Amniotic epithelial cell (primary cell): ENCODE measurements at places on chromosomes 11 and 22.

GRCh38 chr22:40620464-40621046 is 16.0 kb downstream of the MRTFA start:
- DNase-seq, result peak; percentile 78

DNA sequence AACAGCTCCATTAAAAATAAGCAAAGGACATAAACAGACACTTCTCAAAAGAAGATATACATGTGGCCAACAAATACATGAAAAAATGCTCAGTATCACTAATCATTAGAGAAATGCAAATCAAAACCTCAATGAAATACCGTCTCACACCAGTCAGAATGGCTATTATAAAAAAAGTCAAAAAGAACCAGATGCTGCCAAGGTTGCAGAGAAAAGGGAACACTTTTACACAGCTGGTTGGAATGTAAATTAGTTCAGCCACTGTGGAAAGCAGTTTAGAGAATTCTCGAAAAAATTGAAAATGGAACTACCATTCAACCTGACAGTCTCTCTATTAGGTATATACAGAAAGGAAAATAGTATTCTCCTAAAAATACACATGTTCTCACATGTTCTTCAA is 102.4 kb upstream of the FIBIN start:
- no peak for DNase-seq

GRCh38 chr11:88886796-88887195 is 179.0 kb downstream of the GRM5 start:
- peak; percentile 17 for DNase-seq

DNA sequence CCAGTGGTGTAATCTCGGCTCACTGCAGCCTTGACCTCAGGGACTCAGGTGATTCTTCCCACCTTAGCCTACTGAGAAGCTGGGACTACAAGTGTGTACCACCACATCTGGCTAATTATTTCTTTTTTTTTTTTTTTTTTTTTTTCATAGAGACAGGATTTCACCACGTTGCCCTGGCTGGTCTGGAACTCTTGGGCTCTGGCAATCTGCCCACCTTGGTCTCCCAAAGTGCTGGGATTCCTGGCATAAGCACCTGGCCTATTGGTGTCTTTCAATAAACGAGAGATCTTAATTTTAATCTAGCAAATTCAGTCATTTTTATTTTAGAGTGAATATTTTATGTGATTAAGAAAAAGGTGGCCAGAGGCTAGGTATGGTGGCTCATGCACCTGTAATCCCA is 40.1 kb downstream of the DGCR2 start:
- DNase-seq, result no peak

GRCh38 chr11:86990515-86990914 is 35.3 kb upstream of the FZD4 start:
- DNase-seq, result peak; percentile 82

- peak; percentile 24 for DNase-seq
These were observed 42.0 kb upstream of the HORMAD2 start for GRCh38 chr22:30038219-30038618.

DNA sequence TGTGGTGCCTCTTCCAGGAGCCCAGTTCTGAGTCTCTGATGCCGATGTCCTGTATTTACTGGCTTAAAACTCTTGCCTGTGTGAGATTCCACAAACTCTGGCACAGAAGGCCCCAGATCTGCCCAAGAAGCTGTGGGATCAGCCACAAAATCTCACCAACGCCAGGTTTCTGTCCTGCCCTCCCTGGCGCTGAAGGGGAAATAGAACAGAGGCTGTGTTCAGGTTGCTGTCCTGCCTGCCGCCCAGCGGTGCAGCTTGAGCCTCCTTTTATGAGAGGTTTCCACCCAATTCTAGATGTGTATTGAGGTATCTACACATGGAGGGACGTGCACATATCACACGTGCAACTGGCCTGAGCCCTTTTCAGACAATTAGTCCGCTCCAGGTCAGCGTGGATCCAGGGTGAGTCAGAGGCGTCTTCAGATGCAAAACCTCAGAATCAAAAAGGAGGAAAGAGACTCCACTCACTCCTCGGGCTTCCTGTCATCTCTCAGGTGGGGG is 2.2 kb downstream of the TMEM80 start:
- peak; percentile 75 for DNase-seq

DNA sequence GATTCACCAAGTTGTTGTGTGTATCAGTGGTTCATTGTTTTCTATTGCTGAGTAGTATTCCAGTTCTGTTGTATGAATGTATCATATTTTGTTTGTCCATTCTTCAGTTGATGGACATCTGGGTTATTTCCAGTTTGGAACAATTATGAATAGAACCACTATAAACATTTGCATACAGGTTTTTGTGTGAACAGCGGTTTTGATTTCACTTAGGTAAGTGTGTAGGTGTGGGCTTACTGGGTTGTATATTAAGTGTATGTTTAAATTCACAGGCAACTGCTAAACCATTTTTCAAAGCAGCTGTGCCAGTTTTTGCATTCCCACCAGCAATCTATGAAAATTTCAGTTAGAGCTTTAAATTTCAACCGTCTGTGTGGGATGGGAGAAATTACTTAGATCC is 217.8 kb downstream of the NELL1 start:
- no peak for DNase-seq

- DNase-seq, result no peak
These were observed 67.5 kb upstream of the NNMT start for GRCh38 chr11:114228435-114229411.

GRCh38 chr11:105935791-105936190 is 86.2 kb downstream of the MSANTD4 start:
- peak; percentile 7 for DNase-seq

- no peak for DNase-seq
These were observed 322.7 kb upstream of the PLET1 start for GRCh38 chr11:112583261-112583893.

DNA sequence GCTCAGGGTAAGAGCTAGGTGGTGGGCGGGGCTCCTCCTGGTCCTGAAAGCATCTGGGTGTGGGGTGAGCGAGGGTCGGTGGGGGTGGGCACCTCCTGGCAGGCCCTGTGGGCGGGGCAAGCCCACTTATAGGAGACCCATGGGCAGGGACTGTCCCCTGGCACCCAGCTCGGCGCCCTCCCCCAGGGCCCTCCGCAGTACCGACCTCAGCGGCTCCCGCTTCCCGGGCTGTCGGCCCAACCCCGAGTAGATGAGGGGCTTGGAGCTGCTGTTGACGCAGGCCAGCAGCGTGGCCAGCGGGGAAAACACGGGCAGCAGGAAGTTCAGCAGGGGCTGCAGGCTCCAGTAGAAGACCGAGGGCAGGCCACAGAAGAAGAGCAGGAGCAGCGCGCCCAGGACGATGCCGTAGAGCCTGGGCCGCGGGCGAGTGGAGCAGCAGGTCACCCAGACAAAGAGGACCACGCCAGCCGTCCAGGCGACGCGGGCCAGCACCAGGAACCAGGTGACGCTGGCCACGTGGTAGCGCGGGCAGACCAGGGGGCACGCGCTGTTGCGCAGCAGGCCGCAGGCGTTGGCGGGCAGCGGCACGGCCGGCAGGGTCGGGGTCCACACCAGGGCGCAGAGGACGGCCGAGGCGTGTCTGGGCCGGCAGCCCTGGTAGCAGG is 663 bp downstream of the MRGPRG start:
- no peak for DNase-seq

- no peak for DNase-seq
These were observed 163.1 kb upstream of the FAT3 start for GRCh38 chr11:92061456-92062062.

DNA sequence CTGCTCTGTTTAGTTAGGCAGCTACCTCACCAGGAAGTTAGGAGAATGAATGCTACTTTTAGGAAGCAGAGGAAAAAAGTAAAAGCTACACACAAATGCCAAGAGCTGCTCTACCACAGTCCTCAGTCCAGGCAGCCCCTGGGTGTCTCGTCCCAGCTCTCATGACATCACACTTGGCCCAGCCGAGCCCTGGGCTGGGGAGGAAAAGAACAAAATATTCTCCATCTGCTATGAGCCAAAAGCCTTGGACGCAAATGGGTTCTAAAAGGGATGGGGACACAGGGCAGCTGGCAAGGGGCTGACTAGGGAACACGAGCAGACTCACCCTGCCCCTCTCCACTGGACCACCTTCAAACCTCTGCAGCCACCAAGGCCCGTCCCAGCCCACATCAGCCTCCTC is 26.1 kb downstream of the TMEM184B start:
- no peak for DNase-seq

DNA sequence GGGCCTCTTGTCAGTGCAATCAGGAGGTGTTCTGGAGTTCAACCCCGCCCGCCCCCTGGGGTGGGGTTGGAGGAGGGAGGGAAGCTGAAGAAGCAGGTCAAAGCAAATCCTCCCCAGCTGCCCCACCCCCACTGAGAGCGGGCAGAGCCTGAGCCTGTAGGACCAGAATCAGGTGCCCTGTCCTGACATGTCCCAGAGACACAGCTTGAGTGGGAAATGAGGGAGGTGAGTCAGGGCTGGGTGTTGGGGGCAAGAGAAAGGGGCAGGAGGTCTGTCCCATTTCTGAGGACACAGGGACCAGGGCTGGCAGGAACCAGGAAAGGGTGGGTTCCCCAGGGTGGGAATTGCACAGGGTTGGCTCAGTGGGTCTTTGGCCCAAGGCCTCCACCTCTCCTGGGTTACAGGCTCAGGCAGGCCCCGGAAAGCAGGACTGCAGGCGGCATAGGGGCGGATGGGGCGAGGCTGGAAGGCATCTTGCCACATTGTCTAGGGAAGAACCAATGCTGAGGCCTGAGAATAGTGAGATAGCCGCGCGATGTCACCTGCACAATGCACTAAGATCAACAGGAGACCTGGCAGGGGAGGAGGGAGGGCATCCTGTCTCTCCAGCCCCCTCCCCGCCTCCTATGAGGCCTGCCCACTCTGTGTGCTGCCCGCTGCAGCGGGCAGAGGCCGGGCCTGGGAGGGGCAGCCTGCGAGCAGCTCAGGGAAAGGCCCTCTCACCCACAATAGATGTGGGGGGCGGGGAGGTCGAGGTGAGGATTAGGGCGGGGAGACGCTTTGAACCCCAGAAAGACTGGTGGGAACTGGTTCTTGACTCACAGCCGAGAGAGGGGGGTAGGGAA is 32.4 kb downstream of the NECTIN1 start:
- DNase-seq, result no peak

DNA sequence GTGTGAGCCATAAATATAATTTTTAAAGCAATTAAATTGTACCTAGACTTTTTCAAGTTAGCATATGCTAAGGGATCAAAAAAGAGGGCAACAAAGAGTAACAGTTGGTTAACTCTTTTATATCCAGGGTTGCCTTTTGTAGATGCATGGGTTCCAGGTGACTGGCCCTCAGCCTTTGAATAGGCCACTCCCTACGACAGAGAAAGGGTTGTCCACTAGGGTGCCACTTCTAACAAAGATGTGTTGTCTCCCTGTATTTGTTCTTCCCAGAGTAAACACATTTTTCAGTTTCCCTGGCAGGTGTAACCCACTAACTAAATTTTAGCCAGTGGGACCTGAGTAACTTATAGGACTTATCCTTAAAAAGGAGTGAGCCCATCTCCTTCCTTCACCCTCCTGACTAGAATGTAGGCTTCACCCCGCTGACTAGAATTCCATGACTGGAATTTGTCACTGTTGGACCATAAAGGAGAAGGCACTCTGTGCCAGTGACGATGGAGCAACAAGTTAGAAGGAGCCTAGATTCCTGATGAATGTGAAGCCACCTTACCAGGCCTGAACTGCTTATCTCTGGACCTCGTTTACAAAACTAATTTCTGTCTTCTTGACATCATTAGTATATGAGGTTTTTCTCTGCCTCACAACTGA is 16.6 kb downstream of the TUG1 start:
- DNase-seq, result no peak

GRCh38 chr11:62497132-62497801 is 49.3 kb downstream of the AHNAK start:
- peak; percentile 83 for DNase-seq

GRCh38 chr11:113778111-113778910 is 1.3 kb upstream of the CLDN25 start:
- DNase-seq, result peak; percentile 3
